D721Med (cell line): ENCODE measurements at places on chromosomes 7 and 10.

- no peak for DNase-seq
Measured at GRCh38 chr7:110839866-110840265, 251.1 kb upstream of the LRRN3 start.

DNA sequence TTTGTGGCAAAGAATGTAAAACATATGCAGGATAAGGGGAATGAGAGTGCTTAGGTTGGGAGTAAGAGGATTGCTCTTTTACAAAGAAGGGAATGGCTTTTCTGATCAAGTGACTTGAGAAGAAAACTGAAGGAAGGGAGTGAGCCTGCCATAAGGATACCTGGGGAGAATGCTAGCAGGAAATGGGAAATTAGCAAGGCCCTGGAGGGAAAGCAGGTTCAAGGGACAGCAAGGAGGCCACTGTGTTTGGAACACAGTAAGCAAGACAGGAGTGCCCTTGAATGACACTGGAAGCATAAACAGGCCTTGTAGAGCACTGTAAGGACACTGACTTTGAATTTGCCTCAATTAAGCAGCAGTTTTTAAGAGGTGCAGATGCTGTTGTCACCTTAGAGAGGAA is 1069.9 kb downstream of the DNAJB9 start:
- no peak for DNase-seq

DNA sequence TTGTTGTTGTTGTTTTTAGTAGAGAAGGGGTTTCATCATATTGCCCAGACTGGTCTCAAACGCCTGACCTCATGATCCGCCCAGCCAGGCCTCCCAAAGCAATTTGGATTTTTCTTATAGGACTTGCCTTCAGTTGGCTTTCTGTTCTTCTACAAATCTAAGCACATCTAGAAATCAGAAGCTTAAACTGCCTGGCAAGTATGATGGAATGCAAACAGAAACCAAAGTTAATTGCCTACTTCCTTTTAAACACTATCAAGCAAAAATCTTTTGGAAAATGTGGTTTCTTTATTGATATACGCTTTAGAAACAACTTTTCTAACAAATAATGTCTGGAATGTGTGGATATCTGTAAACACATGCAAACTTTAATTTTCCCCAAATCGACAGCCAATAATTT is 64.9 kb downstream of the USP6NL start:
- DNase-seq: no peak

DNA sequence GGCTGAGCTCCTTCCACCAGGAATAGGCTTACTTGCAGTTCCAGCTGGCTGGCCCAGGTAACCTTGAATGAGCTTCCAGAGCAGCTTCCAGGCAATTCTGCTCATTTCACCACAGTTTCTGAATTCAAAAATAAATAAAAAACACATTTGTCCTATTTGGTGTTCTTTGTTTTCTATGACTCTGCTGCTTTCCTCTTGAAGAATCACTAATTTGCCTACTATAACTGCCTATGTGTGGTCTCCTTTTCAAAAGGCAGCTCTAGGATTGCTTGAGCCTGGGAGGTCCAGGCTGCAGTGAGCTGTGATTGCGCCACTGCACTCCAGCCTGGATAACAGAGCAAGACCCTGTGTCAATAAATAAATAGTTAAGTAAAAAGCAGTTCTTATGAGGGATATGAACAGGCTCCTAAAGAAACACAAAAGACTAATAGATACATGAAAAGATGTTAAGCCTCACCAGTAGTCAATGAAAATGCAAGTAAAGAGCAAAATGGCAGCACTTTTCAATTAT is 19.5 kb upstream of the TNPO3 start:
- no peak for DNase-seq

DNA sequence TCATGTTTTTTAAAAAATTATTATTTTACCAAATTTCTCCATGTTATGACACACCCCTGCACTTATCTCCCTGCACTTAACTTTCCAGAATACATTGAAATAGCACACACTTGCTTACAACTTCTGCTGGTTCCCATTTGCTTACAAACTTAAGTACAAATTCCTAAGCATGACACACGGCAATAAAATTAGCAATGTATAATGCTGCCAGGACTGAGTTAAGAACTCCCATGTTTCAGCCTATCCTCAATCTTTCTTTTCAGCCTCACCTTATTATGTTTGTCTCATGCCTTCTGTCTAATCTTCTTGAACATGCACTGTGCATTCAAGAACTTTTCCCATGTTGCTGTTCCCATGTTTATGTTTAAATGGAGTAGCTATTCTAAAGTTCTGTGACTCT is 40.8 kb downstream of the PRPS1L1 start:
- DNase-seq: no peak

- no peak for DNase-seq
Measured at GRCh38 chr10:62972103-62972502, 155.9 kb upstream of the EGR2 start.

DNA sequence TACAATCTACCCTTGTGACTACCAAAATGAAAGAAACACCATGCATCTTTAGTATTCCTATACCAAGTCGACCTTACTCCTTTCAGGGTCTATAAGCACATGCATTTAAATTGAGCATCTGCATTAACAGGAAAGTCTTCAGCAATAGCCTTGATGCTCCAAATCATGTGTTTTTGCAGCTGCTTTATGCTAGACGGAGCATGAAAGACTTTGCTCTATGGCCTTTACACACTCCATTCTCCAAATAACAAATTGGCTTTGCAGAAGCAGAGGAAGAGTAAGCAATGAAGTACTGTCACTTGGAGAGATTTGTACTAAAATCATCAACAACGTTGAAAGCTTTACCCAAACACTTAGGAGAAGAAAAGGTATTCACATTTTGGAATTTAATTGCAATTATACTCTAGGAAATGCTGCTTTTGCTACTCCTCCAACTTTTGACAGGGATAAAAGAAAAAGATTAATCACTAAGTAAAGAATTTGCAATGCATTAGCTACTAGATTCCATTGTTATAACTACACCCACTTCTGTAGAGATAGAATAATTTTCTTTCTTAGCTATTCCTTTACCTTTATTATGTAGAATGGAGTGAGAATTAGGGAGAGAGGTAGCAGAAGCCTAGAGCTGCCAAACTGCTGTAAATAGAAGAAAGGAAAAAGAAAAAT is 131.8 kb downstream of the SEMA3E start:
- no peak for DNase-seq

GRCh38 chr7:45525057-45525456 is 49.1 kb upstream of the ADCY1 start:
- no peak for DNase-seq

- DNase-seq: no peak
Measured at GRCh38 chr7:136030330-136030729, 53.2 kb upstream of the MTPN start.

GRCh38 chr7:115177103-115177502 is 255.2 kb downstream of the MDFIC start:
- DNase-seq: no peak

DNA sequence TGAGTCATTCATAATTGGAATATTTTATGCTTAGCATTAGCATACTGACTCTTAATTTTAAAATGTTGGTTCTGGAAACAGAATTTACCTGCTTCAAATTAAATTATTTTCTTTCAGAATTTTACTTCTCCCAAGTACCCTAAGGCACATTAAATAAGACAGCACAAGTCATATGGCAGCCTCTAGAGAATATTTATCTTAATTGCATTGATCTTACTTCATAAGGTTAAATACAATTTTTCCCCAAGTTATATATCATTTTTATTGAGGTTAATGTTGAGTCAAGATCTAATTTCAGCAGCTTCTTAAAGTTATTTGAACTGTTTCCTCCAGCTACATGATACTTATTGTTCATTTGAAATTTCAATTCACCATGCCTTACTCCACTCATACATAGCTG is 123.1 kb upstream of the IMMP2L start:
- DNase-seq: no peak

DNA sequence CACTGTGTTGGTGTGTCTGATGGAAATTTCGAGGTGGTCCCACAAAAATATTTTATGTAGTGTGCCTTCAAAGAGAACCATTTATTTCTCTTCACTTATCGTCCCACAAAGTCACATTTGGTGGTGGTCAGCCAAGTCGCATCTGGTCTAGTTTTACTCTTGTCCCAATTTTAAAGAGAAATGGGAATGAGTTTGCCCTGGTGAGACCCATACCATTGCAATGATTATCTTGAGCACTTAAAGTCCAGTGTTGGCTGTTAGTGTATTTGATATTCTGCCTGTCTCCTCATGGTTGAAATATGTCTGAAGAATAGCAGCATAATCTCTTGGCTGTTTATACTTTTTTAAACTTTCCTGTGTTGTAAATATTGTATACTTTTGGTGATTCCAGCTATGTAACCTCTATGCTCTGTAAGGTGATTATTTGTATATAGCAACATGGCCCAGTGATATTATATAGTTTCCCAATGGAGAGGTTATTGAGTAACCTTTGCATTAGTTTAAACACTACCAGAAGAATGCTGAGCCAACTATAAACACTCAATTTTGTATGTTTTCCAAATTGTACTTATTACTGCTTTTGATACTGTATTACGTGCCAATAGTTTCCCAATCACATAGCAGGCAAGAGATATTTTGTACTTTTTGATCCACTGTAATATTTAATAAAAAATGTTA is 172.2 kb downstream of the RTKN2 start:
- DNase-seq: no peak

- no peak for DNase-seq
Measured at GRCh38 chr7:20220921-20221547, 3.9 kb upstream of the MACC1 start.

DNA sequence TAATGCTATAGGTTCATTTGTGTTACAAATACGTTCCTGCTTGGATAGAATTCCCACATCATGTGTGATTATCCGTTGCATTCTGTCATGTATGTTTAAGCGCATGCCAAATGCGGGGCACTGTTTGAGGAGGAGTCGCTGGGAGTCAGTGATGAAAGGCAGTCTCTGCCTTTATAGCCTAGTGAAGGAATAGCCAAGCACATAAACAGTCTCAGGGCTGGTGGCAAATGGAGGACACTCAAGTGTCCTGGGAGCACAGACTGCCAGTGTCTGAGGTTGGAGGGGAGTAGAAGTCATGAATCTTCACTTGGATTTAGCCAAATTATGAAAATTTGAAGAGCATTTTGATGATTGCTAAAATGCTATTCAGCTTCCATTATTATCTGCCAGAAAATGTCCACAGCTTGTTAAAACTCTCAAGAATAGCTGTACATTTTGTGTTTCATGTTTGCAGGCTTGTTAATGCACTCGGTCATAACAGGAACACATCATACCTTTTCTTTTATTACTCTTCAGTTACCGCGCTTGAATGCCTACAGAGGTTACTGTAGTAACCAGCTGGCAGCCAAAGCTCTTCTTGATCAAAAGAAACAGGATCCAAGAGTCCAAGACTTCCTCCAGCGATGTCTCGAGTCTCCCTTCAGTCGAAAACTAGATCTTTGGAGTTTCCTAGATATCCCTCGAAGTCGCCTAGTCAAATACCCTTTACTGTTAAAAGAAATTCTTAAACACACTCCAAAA is 41.6 kb downstream of the NET1 start:
- no peak for DNase-seq

- no peak for DNase-seq
Measured at GRCh38 chr10:21528236-21529031, 3.0 kb upstream of the SKIDA1 start.
